ENCODE measurements at places on chromosomes 5 and 9.

DNA sequence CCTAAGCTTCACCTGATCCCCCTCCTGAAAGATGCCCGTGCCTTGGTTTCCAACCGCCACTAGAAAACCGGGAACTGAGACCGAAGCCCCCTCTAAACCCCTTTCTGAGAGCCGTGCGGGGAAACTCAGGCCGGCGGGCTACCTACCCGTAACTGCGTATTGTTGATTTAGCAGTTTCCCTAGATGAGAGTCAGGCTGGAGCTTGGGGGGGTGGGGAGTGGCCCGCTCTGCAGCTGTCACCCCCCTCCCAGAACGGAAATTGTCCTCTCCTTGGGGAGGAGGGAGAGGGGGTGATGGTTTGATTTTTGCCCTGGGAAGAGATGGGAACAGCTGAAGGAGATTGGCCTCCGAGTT lies 2.5 kb downstream of the CXXC5 start:
- DNase-seq: no peak

GRCh38 chr9:110486218-110486617 lies 93.3 kb downstream of the SVEP1 start:
- no peak for DNase-seq

DNA sequence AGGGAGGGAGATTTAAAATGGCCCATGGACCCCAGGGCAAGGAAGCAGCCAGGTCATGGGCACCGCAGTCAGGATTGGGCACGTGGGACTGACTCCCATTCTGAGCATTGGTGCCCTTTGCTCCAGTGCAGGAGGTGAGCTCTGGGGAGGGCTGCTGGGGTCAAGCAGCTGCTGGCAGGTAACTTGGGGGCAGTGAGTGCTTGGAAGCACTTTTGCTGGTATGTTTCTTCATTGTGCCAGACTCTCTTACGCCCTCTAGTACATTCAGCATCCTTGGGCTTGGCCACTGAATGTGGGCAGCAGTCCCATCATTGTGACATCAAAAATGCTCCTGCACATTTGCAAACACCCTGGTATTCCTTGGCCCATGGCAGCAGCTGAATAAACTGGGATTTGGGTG lies 32.7 kb downstream of the PRRC2B start:
- no peak for DNase-seq

DNA sequence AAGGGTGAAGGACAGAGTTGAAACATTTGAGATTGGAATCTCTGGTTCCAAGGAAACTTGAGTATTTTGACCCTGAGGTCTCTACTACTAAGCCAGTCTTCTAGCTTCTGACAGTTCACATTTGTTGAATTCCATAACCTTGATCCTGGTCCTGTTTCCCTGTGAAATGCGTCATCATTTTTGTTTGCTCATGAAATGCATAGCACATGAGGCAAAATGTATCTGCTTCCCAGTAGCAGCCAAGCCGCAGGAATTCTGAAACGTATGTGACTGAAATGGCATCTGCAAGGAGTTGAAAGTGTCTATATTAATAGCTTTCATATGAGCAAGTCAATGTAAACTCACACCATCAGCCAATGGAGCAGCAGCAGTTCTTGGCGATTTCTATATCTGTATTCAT lies 307.9 kb downstream of the CSNK1G3 start:
- no peak for DNase-seq

DNA sequence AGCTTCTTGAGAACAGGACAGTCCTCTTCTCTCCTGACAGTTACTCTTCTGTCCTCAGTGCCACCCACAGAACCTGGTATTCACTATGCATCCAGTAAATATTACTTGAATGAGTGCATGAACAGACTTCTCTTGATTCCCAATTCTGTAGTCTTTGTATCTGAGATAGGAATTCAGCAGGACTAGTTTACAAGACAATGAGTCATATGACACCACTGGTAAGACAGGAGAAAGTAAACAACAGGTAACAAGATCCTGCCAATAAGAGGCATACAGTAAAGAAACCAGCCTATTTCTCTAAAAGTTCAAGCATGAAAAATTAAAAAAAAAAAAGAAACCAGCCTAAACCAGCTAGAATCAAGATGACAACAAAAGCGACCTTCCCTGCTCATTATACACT lies 6.2 kb downstream of the ZNF883 start:
- DNase-seq: no peak

DNA sequence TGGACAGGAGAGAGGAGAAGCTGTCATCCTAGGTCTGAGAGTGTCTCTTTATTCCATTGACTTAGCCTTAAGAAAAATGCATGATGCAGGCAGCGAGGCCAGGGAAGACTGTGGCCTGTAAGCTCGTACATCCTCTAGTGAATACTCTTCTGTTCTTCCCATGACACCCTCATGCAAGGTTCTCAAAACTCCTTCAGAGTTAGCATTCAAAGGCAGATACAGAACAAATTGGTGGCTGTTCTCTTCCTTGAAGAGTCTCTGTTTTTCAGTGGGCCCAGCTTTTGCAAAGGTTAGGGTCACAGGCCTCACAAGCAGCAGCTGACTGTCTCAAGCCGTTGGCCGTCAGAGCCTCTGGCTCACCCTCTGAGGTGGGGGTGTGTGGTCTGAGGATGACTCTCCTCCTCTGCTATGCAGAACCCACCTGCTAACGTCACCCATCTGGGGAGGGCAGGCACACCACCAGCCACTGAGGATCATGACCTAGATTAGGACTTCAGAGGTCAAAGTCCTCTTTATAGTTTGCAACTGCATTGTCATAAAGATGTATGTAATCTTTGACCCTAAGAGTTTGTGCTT lies 15.1 kb downstream of the ADCY2 start:
- DNase-seq: no peak

- no peak for DNase-seq
Measured at GRCh38 chr5:114266374-114266773, 95.5 kb upstream of the KCNN2 start.

DNA sequence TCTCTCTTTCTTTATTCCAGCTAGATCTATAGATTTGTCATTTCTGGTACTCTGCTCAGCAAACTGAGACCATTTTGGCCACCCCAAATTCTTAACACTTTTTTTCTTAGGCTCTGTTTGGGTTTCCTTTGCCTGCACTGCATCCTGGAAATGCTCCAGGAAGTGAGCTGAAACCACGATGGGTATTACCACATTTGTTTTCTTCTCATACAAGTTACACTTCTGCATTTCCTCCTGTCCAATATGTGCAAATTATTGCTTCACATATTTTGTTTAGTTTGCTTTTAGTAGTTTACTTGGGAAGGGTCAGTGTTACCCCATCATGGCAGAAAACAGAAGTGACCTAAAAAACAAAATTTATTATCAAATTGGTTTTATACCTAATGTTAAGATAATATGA lies 498.6 kb upstream of the GRIN3A start:
- DNase-seq: no peak

- no peak for DNase-seq
Measured at GRCh38 chr5:51391175-51391574, 7.9 kb downstream of the ISL1 start.
